ENCODE measurements at places on chromosomes 6 and 20. TPM values are rescaled to one million over a fixed set of nuclear protein-coding genes. Genes with fewer than 3 reads are reported as not detected.
A peak's percentile ranks its signal among the peaks of the same experiment; 100 is the strongest.

Gene SF3B5
- total RNA-seq, result 121 TPM

- DNase-seq, result no peak
Measured at GRCh38 chr20:57287007-57287880, 20.8 kb upstream of the BMP7 start.

Gene MLN
- not detected for total RNA-seq

DNA sequence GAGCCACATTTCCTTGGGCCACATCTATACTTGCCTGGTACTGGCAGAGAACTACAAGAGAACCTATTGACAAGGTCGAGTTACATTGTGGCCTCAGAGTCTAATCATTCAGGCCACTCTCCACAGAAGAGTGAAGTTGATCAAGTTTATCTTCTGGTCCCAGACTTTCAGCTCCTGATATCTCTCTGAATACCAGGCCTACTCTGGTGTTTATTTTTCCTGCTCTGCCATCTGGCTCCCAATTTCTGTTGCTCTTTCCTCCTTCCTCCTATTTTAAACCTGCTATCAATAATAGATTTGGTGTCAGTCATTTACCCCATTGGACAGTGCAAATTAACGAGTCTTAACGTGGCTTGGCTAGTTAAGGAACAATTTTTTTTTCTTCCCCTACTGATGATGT, 46.6 kb downstream of the SCGN start:
- DNase-seq, result no peak

Gene PBOV1
- total RNA-seq, result not detected

Gene MYB
- total RNA-seq, result 0.27 TPM

DNA sequence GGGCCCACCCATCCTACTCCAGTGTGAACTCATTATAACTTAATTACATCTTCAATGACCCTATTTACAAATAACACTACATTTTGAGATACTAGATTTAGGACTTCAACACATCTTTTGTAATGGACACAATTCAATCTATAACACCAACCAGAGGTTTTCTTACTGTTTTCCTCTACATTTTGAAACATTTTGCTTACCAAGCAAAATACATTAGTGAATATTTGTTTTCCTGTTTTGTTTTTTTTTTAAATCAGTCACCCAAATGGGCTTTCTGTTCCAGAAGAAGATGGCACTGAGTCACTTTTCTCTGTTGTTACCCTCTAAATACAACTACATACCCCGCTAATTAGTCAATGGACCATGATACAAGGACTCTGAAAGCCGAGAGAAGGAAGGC, 104.7 kb upstream of the PRND start:
- no peak for DNase-seq

DNA sequence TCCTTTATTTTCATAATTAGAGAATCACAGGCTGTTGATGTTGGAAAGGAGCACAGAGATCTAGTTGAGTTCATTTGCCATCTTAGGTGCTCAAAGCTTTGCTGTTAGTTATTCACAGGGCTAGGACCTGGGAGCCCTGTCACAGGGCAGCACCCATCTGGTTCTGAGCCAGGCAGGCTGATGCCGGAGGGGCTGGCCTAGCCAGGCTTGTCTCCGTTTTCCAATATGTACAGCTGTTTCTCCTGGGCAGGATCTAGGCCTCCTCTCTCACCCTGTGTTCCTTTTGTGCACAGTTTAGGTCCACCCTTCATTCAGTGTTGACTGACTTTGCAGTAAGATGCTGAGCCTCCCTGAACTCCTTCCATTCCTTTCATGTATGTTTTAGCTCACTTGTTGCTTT, 33.4 kb downstream of the LRRC1 start:
- peak; percentile 37 for DNase-seq

GRCh38 chr20:52953020-52953419, 19.1 kb upstream of the TSHZ2 start:
- DNase-seq, result no peak
